ENCODE measurements at places on chromosomes 11 and 22.

- DNase-seq = no peak
Measured at GRCh38 chr11:112315861-112316739, 55.4 kb upstream of the PLET1 start.

GRCh38 chr11:119941636-119942411 lies 196.1 kb downstream of the TRIM29 start:
- no peak for DNase-seq

DNA sequence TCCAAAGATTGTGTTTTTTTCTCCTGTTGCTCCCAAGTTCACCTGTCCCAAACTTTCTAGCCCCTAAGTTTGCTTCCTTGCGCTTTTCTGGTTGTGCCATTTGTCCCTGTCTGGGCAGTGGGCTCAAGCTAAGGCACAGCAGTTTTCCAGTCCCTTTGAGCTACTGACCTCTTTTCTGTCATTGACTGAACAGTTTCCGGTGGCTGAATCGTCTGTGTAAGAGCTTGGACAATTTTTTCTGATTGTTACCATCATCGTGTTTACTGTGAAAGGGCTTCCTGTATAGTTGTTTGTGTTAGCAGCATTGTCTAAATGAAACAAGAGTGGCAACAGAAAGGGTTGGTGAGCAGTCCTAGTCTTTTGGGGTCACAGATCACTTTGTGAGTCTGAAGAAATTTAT lies 49.8 kb downstream of the BMAL1 start:
- DNase-seq = no peak

DNA sequence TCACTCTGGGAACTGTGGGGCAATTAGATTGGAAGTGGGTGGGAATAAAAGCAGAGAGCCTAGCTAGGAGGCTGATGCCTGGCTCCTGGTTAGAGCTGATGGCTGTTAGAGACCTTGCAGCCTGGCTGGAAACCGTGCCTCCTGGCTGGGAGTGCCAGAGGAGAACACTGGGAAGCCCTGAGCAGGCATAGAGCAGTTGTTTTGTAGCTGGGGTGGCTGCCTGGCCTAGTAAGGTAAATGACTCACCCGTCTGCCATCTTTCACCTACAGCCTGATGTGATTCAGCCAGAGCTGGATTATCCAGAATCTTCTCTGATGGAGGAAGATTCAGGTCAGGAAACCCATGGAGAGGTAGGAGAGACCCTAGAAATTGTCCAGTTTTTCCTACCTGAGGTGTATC lies 6.1 kb downstream of the UQCR10 start:
- DNase-seq = no peak

GRCh38 chr11:65069217-65069616 lies 10.9 kb upstream of the NAALADL1 start:
- DNase-seq = no peak

Measured in CD4-positive, alpha-beta T cell treated with Interleukin-4 for 1 hour (primary cell).